ENCODE measurements at places on chromosomes 7 and 10.

DNA sequence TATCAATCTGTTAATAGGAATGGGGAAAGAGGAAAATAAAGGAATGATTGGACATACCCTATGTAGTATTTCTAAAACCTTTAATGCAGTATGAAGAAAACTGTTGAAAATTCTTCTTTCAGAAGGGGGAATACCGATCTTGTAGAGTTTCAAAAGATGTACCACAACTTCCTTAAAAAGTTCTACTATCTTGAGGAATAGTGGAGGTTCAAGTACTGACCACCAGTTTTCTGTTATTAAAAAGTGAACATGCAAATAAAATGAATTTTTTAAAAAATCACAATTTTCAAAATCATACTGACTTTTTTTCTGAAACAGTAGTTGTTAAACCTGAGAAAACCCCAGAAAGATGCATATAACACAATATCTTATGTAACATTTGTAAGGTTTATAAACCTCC is 86.5 kb downstream of the HERC4 start:
- DNase-seq = no peak

GRCh38 chr10:49567810-49568209 is 28.9 kb upstream of the ERCC6 start:
- DNase-seq = no peak

- DNase-seq = no peak
These were observed 23.1 kb downstream of the DKK1 start for GRCh38 chr10:52337225-52337624.

DNA sequence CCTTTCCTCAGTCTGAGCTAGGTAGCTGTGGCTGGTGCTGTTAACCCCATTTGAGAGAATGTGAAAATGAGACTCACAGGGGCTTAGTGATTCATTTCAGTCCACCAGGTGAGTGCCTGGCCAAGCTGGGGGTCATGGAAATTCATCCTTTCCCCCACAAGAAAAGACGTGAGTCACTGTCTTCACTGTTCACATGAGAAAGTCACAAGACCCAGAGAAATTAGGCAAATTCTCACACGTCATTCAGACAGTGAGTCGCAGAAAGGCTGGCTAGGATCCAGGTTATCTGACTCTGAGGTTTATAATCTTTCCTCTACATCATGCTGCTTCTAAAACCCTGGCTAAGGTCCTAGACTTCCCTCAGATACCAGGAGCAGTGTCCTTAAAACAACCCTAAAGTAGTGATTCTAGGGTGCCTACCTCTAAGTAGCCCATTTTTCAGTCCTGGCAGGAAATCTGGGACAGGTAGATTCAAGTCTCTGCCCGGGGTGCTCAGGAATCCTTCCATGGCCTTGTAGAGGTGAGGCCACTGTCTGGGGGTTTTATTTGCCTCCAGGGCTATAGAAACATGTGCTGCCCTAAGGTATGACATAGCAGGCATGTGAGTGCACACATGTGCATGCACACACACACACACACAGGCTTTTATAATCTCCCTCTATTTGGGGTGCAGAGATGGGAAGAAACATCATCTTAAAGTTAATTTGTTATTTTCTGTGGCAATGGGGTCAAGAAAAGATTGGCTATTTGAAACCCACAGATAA is 427.9 kb upstream of the CELF2 start:
- DNase-seq = no peak

GRCh38 chr7:35258868-35259522 is 5.1 kb upstream of the TBX20 start:
- no peak for DNase-seq

DNA sequence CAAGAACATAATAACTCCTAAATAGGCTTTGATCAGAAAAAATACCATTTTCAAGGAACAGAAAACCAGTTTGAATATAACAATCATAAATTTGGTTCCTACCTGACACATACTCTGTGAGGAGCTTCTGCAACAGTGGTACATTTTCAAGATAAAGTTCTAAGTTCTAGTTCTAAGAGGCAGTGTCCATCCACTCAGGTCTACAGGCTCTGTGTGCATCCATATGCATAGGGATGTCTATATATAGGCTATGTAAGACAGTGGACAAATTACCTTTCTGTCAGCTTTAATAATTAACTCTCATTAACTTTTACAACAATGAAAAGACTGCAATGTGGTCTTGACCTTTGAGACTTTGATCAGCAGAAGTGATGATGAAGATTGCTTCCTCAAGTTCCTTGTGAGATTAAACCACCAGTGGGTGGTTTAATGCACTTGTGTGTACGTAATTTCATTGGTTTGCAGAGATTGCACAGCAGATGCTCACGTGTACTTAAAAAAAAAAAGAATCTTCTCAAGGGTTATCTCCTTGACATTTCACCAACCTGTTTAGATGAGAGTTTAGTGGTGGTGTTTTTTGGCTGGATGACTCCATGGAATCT is at the start of gene SLC26A3:
Gene SLC26A3 (minus strand): TSS at position 215 of the 602 bp plus-strand sequence. CDS start 8,714 bp downstream, outside the sequence.
- DNase-seq = no peak

DNA sequence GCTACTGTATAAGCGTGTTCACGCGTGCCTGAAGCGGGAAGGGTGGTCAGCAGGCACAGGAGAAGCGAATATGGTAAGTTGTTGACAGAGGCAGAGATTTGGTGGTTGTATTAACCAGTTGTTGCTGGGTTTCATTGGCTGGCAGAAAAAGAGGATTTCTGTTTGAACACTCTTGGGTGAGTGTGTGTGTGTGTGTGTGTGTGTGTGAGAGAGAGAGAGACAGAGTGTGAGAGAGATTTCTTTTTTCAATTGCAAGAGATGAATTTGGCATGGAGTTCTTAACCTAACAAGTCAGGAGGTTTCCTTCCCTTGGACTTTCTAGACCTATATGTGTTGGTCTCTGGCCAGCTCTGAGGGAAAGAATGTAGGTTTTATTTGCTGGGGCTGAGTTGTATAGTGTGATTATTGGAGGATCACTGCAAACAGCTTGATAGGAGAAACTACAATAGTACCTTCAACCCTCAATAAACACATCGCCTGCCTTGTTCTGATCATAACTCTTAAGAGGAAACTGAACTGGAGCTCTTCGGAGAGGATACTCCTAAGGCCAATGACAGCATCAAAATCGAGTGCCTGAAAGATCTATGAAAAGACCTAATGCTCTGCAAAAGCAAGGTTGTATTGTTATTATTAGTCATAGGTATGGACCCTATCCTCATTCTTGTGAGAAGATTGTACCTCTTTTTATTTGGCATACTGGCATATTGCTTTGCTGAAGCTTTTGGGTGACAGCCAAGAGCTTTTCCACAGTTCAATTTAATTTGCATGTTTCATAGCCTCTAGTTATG is 1.2 kb downstream of the MCU start:
- DNase-seq = no peak

GRCh38 chr7:159078193-159078910 is 66.3 kb downstream of the VIPR2 start:
- no peak for DNase-seq

DNA sequence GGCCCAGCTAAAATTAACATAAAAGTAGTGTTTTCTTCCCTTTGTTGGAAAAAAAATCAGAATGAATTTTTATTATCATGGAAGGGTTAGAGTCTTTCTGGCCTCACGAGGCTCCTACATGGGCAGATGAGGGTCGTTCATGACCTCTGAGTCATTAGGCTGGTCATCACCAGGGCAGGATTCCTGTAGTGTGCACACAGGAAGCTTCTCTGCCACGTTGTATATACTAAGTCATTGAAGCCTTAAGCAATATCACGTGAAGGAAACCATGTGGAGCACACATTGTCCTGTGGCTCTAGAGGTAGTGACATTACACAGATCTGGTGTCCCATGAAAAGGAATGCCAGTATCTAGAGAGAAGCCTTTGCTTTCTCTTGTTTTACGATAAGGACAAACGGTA is 84.7 kb upstream of the C1QL3 start:
- no peak for DNase-seq

DNA sequence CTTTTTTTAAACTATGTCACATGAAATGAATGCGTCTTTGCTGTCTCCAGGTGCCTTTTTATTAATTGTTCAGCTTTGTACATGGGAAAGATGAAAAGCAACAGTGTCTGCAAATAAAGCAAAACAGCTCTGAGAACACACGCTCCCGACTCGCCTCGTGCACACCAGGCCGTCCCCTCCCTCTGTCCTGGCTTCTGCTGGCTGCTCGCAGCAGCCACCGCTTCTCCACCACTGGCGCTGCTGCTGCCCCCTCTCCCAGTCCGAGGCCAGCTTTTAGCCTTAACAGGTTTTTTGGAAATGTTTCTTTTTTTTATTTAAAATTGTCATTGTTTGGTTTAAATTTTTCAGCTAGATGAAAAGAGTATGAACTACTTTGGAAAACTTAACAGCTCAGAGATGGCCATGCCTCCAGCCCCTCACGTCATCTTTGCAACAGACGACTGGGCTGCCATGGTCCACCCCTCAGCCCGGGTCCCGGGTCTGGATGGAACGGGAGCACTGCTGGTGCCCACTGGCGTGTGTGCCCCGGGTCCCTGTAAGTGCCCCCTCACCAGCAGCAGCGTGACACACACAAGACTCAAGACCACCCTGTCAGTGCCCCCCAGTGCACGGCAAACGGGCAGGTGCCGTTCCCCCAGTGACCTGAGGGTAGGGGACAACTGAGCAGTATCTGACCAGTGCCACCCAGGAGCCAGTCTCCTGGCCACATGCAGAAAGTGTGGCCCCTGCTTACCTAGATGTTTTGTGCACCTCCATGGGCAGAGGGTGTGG is 415.6 kb upstream of the FOXK1 start:
- no peak for DNase-seq

- DNase-seq = no peak
These were observed 114.6 kb upstream of the RET start for GRCh38 chr10:42962110-42962901.
